T-helper 2 cell (primary cell): ENCODE measurements at places on chromosomes 12 and 14.
A peak's percentile ranks its signal among the peaks of the same experiment; 100 is the strongest.

- DNase-seq = no peak
Measured at GRCh38 chr12:65858831-65859230, 34.5 kb downstream of the HMGA2 start.

GRCh38 chr14:104267895-104268294 is 129.5 kb downstream of the KIF26A start:
- no peak for DNase-seq

- no peak for DNase-seq
Measured at GRCh38 chr12:1917172-1918070, 1.0 kb downstream of the CACNA2D4 start.

- DNase-seq = no peak
Measured at GRCh38 chr12:27576667-27577347, 52.8 kb downstream of the PPFIBP1 start.

GRCh38 chr14:86672080-86672479 is 1142.1 kb downstream of the FLRT2 start:
- DNase-seq = no peak

DNA sequence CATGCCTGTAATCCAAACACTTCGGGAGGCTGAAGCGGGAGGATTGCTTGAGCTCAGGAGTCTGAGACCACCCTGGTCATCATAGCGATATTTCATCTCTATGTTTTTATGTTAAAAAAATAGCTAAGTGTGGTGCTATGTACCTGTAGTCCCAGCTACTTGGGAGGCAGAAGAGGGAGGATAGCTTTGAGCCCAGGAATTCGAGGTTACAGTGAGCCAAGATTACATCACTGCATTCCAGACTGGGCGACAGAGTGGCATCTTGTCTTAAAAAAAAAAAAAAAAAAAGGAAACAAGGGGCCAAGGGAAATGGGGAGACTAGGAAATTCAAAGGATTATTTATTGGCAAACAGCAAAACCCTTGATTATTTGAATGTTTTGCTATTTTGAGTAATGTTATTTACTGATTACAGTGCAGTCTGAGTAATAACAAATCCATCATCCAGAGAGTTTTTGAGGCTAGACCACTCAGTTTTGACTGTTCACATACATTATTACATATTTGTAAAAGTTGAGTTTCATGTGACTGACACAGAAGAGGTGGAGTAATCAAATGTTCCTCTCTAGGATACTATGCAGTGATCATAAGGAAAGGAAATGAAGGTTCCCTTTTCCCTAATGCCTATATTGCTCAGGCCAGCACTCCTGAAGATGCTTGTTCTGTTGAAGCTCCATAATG is 40.8 kb downstream of the PRKCH start:
- DNase-seq = no peak

DNA sequence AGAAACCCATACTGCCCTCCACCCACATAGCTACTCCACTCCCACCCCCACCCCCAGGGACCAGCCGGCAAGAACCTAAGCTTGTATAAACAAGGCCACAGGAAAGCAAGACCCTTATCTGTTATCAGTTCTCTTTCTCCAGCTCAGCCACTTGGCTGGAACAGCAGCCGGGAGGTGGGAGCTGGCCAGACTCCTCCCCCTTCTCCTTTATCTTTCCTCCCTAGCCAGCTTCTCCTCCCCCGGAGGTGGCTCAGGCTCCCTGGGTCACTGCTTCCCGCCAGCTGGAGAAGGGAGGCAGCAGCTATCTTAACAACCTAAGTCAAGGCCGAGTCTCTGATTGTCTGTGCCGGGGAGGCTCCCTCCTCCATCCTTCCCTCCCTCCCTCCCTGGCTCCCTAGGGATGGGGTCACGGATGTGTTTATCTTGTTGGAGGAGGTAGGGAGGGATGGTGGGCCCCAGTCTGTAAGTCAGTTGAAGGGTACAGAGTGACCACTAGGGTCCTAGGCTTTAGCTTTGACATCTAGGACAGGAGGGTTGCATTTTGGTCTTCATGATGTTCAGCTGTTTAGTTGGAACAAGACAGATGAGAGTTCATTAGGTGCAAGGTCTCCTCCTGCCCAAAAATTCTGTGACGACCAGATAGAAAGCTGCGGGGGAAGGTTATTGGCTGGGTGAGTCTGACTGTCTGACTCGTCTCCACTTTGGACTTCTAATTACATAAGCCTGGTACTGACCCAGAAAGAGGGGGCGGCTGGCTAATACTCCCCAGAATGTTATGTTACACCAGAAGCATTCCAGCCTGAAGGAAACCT is 29.7 kb downstream of the ZFP36L1 start:
- DNase-seq = no peak

- DNase-seq = no peak
Measured at GRCh38 chr12:94242901-94243300, 94.5 kb downstream of the PLXNC1 start.

GRCh38 chr12:14390870-14391530 is 25.5 kb downstream of the ATF7IP start:
- no peak for DNase-seq

DNA sequence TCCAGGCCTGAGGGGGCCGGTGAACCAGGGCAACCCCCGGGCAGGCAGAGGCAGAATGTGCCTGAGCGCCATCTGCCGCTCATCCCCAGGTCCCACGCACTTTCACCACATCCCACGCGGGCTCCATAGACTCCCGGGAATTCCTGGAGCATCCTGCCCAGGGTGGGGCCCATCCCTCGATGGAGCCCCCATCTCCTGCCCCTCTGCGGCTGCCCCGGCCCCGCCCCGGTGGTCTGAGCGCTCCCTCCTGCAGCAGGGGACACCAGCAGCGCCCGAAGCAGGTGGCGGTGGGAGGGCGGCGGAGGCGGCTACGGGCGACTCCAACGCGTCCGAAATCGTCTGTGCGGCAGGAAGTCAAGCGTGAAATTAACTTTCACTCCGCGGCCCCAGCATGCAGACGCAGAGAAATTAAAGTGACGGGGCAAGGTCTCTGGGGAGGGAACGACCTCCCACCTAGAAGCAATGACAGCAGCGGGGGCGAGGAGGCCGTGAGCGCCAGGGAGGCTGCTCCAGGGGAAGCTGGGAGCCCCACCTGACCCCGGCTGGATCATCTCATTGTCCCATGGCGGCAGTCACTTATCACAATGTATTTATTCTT is 122.2 kb downstream of the NCOR2 start:
- DNase-seq = no peak

- peak; percentile 27 for DNase-seq
Measured at GRCh38 chr12:56487448-56488040, 417 bp downstream of the GLS2 start.

GRCh38 chr12:121184984-121185889 is 24.7 kb upstream of the P2RX4 start:
- no peak for DNase-seq

- DNase-seq = no peak
Measured at GRCh38 chr14:104694475-104694950, 5.1 kb downstream of the INF2 start.

GRCh38 chr12:10072131-10072530 is 26.7 kb downstream of the CLEC1A start:
- DNase-seq = no peak

DNA sequence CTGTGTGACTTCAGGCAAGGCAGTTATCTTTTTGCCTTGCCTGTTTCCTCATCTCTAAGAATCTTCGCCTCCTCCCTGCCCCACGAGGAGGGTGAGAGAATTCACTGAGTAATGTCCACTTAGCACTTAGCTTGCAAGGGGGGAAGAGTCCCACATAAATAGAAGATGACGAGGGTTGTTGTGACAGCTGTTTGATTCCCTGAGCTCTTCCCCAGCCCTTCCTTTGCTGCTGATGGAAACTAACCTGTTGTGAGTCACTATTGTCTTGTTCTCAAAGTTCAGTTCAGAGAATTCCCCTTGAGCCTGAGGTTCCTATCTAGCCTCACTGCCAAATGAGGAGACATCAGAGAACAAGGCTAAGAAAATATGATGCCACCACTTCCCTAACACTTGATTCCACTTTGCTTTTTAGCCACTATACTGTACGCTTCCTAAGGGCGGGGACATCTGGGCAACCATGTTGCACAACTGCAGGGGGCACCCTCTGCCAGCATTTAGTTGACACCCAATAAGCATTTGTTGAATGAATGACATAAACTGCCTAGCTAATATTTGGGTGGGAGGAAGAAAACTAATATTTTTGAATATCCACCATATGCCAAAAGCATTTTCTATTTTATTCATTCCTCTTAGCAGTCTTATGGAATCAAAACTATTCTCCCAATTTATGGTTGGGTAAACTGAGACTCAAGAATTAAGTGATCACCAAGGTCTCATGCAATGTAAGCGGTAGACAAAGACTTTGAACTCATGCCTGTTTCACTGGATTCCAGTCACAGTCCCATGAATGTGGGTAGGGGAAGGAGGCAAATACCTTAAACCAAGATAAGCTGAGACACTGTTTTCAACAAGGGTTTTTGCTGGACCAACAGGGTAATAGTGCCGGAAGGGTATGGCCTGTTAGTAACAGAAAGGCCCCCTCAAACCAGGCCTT is 77.6 kb downstream of the ZFP36L1 start:
- no peak for DNase-seq

DNA sequence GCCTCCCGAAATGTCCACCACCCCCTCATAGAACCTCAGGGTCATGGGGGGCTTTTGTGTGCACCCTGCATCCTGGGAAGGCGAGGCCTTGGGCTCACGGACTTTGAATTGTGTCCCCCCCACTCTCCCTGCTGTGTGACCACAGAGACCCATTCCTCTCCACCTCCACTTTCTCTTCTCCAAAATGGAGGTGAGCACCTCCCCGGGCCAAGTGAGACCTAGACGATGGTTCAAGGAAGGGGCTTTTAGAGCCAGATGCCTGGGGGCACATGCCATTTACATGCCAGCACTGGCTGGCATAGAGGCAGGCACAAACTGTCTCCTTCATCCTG is 33.5 kb downstream of the CYP46A1 start:
- no peak for DNase-seq
